GM13977 (cell line): ENCODE measurements at places on chromosomes 5 and 9.

- peak; percentile 70 for DNase-seq
Measured at GRCh38 chr9:124210697-124211096, 47.1 kb upstream of the NEK6 start.

DNA sequence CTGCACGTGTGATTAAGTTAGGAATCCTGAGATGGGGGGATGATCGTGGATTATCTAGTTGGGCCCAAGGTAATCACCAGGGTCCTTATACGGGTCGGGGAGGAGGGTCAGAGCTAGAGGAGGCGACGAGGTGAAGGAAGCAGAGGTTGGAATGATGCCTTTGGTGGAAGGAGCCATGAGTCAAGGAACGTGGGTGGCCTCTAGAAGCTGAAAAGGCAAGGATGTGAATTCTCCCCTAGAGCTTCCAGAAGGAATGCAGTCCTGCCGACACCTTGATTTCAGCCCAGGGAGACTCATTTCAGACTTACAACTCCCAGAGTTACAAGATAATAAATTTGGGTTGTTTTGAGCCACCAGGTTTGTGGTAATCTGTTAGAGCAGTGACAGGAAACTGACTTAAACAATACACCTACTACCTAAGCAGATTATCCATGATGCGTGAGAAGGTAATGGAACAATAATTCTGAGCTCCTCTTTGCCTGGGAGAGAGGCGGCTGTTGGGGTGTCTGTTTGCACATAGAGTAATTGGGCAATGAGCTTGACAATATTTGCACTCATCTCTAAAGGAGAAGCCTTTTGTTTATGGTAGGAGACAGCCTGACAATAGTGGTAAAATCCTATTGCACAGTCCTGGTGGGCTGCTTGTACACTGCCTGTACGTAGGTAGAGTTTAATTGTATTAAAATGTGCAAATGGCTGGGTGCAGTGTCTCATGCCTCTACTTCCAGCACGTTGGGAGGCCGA, 129.3 kb upstream of the IER5L start:
- no peak for DNase-seq

GRCh38 chr5:150895431-150896428, 9.1 kb downstream of the ZNF300 start:
- DNase-seq = no peak

DNA sequence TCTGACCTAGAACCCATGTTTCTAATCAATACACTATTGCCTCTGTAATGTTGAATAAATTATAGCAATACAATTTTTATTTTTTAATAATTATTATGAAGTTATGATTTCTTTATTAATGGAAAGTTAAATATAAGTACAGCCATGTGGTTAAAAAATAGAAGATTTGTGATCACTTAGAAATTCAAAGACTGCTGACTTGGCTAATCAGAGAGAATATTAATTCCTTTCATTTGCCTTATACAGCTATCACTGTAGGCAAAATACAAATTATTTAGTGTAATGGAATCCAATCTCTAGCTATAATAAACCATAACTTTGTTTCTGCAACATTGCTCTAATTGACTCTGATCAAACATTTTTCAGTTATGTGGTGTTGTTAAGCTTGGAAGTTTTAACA, 255.0 kb upstream of the TAS2R1 start:
- DNase-seq = no peak

GRCh38 chr9:127523312-127523851, 72.1 kb downstream of the LRSAM1 start:
- no peak for DNase-seq

DNA sequence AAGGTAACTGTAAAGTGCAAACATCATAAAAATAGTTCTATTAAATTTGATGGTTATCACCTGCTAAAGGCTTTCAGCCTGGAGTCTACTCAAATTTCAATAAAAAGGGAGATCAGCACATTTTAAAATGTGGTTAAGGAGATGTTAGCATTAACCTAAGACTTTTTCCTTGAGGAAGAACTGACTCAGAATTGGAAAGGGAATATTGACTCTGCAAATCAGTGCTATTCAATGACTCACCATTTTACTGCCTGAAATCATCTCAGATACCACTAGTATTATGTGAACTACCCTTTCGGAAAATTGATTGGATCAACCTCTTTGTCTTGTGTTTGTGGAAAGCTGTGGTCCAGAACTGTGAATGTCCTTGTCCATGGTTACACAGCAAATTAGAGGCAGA, 113.3 kb downstream of the ADRB2 start:
- DNase-seq = no peak

DNA sequence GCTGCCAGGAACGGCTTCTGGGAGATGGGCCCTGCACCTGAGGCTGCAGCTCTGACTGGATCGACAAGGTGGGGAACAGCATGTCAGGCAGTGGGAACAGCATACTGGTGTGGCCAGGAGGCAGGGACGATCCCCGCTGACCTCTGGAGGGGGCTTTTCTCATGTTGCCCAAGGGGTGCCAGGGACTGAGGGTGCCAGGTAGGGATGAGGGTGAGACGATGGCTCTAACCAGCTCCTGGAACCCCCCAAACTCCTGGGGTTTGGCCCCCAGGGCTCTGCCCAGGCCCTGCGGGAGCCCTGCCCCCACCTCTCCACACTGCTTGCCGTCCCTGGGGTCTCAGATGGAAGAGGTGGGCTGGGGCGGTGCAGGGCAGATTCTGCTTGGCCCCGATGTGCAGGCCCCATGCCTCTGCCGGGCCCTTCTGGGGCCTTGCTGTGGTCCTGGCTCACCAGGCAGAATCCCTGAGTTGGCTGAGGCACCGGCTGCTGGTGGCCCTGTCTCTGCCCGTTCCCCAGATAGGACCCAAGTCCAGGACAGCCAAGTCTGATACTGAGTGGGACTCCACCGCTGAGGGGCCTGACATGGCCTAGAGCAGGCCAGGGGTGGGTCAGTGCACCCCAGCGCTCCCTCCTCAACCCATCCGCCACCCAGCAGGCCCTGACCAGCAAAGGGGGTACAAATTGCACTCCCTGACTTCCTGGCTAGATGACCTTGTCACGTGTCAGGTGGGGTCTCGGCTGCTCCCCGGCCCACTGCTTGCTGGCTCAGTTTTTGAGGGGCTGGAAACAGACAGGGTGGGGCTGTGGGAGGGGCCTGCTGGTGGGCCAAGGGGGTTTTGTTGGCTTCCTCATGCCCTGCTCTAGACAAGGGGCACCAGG, 28.4 kb upstream of the RNF130 start:
- DNase-seq = no peak

GRCh38 chr5:7970816-7971215, 101.9 kb downstream of the MTRR start:
- DNase-seq = no peak

- no peak for DNase-seq
Measured at GRCh38 chr9:33645706-33646105, 121.7 kb downstream of the ANKRD18B start.

GRCh38 chr5:150406103-150406722, 6.5 kb downstream of the CD74 start:
- DNase-seq = no peak

DNA sequence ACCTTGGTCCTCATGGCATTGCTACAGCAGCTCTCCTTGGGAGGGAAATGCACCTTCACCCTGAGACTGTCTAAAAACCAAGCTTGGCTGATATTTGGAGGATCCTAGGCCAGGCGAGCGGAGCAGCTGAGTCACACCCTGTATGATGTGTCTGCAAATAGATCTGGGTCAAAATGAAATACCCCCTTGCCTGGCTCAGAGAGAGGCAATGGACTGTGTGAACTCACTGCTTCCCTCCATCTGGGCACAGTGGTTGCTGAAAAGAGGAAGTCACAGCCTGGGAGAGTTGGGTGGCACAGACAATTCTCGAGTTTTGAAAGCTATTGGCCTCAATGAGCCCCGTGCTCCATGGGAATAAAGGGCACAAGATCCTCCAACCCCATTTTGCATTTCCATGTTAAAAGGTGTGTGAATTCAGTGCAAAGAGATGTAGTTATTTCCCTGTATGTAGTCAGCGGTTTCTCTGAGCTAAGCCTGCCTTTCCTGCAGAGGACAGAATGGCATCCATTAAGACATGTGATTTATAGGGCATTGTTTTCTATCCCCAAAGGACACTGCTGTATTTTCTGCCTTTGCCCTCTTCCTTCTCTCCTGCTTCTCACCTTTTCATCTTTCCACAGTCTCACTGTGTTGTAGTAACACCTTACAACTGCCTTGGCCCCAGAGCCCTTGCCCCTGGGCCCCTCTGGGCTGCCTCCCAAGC, 177.2 kb downstream of the GADD45G start:
- DNase-seq = peak; percentile 43

- no peak for DNase-seq
Measured at GRCh38 chr9:76373173-76373783, 20.9 kb downstream of the RFK start.

DNA sequence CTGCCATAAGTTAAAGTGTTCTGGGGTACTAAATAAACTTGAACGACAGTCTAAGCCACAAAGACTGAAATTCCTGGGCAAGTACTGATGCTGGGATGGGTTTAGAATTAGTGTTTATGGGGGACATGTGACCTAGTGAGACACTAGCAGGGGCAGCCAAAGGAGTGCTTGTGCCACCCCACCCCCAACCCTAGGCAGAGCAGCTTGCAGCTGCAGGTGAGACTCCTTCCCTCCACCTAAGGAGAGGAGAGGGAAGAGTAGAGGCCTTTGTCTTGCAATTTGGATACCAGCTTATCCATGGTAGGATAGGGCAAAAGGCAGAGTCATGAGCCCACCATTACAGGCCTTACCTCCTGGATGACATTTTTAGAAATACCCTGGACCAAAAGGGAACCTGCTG, 28.7 kb upstream of the PDE4D start:
- no peak for DNase-seq

- no peak for DNase-seq
Measured at GRCh38 chr9:134961331-134962064, 43.8 kb upstream of the FCN1 start.

GRCh38 chr9:131946180-131946579, 133.5 kb downstream of the MED27 start:
- DNase-seq = no peak

DNA sequence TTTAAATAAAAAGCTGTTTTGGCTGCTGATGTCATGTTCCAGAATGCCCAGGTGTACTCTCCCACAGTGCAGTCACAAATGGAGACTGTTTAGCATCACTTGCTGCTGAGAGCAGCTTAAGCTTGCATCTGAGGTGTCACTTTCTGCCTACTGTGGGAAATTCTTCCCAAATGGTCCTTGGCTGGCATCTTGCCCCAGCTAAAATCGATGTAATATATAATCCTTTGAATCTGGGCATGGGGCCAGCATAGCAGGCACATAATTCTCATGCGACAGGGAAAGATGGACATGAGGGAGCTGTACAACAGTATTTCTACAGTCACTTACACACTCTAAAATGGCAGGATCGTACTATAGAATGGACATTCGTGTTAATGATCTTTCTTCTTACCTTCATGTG, 144.3 kb downstream of the MACIR start:
- DNase-seq = no peak

- DNase-seq = no peak
Measured at GRCh38 chr5:81786496-81786895, 35.6 kb upstream of the SSBP2 start.

- DNase-seq = no peak
Measured at GRCh38 chr5:128681096-128681495, 143.1 kb upstream of the FBN2 start.

- DNase-seq = no peak
Measured at GRCh38 chr9:104907278-104907951, 20.5 kb downstream of the ABCA1 start.

GRCh38 chr5:106093134-106093533, 1577.6 kb downstream of the EFNA5 start:
- DNase-seq = no peak

DNA sequence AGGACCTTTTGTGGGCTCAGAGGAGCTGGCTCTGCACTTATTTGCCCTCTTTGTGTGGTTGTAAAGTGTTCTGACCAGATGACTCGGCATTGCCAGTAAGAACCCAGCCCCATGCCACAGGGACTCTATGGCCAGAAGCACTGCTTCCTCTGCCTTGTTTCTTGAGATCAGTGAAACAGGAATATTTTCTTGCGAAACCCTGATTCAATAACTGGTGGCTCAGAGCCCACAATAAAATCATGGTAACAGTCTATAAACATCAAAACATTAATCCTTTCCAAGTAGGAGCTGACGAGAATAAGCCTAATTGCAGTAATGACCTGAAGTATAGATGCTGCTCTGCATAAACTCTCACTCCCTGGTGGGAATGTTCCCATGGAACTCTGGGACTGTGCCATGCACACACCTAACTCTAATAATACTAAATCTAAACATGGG, 344.3 kb downstream of the ZNF608 start:
- DNase-seq = no peak

GRCh38 chr5:173323799-173324114, 4.5 kb downstream of the STC2 start:
- no peak for DNase-seq

DNA sequence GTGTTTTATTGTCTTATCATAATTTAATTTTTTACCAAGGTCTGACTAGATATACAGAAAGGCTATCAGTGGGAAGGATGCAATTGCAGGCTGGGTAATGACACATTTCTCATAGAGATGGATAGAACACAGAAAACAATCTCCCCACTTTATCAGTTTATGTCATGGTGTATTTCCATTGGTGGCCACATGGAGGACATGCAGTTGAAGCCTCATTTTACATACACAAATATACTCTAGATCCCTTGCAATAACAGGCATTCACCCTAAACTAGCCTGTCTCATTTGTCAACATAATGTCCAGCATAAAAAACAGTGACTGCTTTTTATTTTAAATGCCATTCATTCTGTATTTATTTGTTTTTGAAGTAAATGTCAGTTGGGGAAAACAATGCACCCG, 526.3 kb downstream of the GABRG2 start:
- DNase-seq = no peak

GRCh38 chr9:70519912-70520724, 105.7 kb upstream of the KLF9 start:
- DNase-seq = peak; percentile 29

DNA sequence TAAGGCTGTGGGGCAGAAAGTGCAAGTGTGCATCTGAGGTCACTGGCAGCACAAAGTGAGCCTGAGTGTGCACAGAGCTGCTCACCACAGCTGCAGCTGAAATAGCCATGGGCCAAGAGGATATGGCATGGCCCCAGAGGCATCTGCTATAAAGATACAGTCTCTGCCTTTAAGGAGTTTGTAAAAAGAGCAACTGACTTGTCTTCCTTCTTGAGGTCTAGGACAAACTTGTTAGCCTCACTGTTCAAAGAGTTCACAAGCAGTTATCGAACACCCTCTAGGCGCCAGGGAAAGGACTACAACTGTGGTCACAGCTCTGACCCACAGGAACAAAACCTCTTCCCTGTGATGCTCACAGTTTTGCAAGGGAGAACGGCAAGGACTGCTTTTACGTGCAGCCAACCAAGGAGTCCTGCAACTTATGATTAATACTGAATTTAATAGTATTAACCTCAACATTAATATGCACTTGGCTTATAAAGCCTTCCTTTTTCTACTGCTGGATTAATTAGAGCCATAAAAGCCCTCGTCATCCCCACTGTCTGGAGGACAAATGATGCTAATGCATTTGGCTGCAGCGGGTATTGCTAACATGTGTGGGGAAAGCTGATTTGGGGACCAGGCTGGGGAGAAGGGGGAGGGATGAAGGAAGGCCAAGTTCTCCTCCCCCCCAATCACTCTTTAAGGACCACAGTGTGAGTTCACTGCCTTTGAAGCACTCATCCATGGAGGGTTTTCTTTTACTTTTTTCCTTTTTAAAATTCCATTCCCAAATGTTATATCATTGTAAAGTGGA, 189.8 kb upstream of the TRIM32 start:
- no peak for DNase-seq
